D341Med (cell line): ENCODE measurements at places on chromosomes 3 and 15.

- peak; percentile 93 for DNase-seq
These were observed 35.9 kb downstream of the HMCES start for GRCh38 chr3:129314386-129315222.

GRCh38 chr3:61202086-61202485 lies 49.2 kb downstream of the FHIT start:
- no peak for DNase-seq

GRCh38 chr15:91208371-91208770 lies 108.3 kb downstream of the SV2B start:
- DNase-seq = no peak

GRCh38 chr15:97791824-97792792 lies 168.4 kb upstream of the ARRDC4 start:
- no peak for DNase-seq

GRCh38 chr15:36365963-36366362 lies 213.5 kb upstream of the CDIN1 start:
- no peak for DNase-seq

DNA sequence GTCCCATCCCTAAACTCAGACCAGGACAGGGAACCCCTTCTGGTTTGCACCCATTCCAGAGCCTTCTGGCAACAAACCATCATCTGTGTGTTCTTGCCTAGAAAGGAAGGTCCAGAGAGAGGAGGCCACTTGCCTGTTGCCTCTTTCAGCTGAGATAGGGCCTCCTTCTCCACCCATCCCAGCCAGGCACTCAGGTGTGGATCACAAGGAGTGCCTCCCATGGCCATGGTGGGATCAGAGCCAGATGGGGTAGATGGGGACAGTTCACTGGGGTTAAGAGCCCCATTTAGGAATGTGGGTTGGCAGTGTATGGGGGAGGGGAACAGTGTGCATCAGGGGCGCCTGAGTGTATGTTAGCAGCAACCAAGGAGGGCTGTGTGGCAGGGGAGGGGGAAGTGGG lies 8.9 kb upstream of the CTDSPL start:
- no peak for DNase-seq

DNA sequence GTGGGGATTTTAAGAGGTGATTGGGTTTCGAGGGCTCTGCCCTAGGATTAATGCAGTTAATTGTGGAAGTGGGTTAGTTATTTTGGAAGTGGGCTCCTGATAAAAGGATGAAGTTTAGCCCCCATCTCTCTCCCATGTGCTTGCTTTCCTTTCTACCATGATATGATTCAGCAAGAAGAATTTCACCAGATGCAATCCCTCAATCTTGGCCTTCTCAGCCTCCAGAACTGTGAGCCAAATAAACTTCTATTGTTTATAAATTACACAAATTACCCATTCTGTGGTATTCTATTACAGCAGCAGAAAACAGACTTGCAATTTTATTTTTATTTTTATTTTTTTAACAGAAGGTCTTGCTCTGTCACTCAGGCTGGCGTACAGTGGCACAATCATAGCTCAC lies 27.3 kb upstream of the UBE2E1 start:
- DNase-seq = no peak

GRCh38 chr3:11774296-11774877 lies 72.3 kb downstream of the TAMM41 start:
- peak; percentile 76 for DNase-seq

- DNase-seq = no peak
These were observed 36.8 kb upstream of the XXYLT1 start for GRCh38 chr3:195307711-195308110.

- no peak for DNase-seq
These were observed 140.2 kb downstream of the TPRA1 start for GRCh38 chr3:127450331-127450730.

GRCh38 chr15:57019496-57020160 lies 101.2 kb downstream of the TCF12 start:
- DNase-seq = no peak

- peak; percentile 95 for DNase-seq
These were observed at the start of gene SEMA4B for GRCh38 chr15:90201130-90201943. Gene SEMA4B (plus strand): TSS chr15:90201330. CDS start chr15:90201579, 249 bp downstream.

DNA sequence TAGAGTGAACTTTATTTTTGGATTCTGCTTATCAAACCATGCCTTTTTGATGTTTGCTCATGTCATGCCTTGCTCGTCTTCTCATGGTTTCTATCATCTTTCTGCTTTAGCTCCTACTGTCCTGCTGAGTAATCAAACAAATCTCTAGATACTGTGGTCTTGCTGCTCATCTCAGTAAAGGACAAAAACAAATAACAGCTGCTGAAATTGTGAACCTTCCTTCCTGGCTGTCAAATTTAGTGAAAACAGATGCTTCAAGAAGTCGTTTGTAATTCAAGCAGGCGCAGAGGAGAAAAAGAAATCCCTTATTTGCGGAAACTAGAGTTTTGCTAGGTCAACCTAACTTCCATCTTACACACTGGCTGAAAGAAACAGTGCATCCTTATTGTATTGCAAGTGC lies 616.1 kb upstream of the ALCAM start:
- no peak for DNase-seq

GRCh38 chr15:68010361-68011153 lies 43.6 kb upstream of the PIAS1 start:
- no peak for DNase-seq

- no peak for DNase-seq
These were observed 32.1 kb downstream of the ABHD17C start for GRCh38 chr15:80727196-80727595.

GRCh38 chr3:2856138-2857133 lies 253.7 kb downstream of the IL5RA start:
- DNase-seq = no peak

GRCh38 chr3:72113564-72113963 lies 328.6 kb upstream of the PROK2 start:
- no peak for DNase-seq

GRCh38 chr15:38304481-38304880 lies 51.8 kb downstream of the SPRED1 start:
- DNase-seq = no peak

DNA sequence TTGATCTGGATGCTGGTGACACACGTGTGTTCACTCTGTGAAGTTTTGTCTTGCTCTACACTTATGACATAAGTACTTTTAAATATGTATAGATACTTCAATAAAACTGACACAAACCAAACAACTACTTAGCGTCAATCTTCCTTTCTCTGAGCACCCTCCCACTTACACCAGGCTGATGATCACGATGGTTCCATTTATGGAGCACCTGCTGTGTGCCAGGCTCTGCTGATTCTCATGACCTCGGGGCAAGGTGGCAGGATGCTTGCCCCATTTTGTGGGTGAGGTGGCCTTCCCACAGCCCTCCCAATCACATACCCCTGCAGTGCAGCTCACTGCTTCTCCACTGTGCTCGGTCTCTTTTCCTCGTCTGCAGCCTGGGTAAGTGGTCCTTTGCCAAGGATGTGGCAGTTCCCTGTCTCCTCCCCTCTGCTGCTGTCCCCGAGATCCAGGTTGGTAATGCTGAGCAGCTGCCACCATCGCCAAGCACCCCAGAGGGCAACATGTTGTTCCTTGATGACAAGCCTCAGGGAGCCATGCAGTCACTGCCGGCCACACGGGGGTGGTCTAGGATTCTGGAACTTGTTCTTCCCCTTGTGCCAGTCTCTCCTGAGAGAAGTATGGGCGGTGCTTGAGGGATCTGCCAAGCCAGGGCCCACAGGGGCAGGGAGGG lies 20.6 kb upstream of the ADCY5 start:
- DNase-seq = no peak

- no peak for DNase-seq
These were observed 210.3 kb upstream of the CGNL1 start for GRCh38 chr15:57165992-57166391.

- DNase-seq = no peak
These were observed 274.9 kb upstream of the TGFBR2 start for GRCh38 chr3:30331519-30331918.

GRCh38 chr3:56303487-56303886 lies 164.8 kb downstream of the ERC2 start:
- DNase-seq = peak; percentile 72

- DNase-seq = no peak
These were observed 340.8 kb upstream of the DPH6 start for GRCh38 chr15:35886765-35887164.

DNA sequence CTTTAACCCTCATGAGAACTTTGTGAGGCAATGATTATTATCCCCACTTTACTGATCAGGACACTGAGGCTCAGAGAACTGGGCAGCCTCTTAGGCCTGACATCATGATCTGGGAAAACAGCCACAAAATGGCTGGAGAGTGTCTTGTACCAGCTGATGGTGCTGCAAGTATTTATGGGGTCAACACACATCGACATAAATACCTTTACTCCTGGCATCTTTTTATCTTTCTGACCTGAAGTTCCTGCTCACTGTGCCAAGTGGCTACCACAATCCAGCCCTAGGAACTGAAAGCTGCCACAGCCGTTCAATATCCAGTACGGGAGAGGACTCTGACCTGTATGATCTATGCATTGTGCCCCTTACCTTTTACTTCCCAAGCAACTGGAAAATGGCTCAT lies 29.2 kb upstream of the MUC13 start:
- DNase-seq = no peak

DNA sequence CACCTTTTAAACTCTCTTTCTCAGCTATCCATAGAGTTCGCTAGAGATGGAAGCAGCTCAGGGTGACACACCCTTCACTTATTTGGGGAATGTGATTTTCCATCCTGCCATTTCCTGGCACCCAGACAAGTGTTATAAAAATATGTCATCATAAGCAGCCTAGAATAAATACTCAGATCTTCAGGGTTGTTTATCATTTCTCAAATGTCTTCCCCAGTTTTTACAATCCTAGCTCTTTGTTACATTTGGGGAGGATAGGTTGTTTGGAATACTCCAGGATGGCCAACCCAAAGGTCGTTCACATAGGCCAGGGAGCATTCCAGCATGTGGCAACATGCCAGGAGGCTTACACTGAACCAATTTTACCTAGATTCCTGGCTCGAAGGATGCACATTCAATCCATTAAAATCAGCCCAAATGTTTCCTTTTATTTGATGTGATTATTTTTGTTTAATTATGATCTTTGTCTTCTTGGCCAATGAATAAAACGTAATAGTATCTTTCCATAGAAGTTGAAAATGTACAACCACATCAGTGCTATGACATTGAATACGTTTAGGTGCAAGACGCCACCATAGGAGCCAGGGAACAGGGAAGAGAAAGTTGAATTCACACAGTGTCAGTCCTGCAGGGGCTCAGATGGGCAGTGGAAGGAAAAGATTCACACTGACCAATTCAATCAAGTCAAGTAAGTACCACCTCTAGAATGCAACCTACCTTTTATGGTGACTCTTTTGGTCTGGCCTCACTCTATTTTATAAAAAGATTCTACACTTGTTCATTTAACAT lies 537.7 kb upstream of the MDFIC2 start:
- DNase-seq = no peak

DNA sequence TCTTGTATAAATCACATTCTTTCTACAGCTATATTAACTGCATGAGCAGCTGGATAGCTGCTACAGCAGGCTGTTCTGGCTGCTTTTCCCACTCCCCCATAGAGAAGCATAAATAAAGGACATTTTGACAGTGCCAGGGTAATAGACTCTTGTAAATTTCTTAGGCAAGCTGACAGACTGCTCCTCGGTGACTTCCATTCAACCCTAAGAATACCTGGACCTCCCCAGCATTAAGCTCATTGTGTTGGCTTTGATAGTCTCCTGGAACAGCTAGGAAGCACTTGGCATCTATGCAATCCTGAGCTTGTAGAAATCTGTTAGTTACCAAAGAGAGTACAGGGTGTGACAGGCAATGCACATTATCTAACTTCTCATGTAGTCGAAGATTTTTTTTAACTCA lies 475.4 kb downstream of the AGBL1 start:
- DNase-seq = no peak

GRCh38 chr15:71666763-71667620 lies 143.4 kb upstream of the NR2E3 start:
- DNase-seq = no peak

DNA sequence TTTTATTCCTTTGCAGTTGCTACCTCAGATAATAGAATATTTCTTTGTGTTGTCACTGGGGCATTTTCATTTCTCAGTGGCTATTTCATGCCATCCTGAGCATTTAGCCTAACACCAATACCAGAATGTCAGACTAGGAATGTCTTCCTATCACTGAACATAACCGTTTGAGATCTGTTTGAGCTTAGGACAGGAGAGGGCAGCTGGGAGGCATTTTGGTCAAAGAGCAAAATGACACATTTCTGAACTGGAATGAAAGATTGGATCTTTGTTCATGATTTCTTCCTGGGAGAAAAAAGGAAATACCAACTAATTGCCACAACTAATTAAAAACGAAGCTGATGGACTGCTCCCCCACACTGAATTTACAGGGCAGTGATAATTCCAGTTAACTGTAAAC lies 921.3 kb upstream of the NR2F2 start:
- no peak for DNase-seq

DNA sequence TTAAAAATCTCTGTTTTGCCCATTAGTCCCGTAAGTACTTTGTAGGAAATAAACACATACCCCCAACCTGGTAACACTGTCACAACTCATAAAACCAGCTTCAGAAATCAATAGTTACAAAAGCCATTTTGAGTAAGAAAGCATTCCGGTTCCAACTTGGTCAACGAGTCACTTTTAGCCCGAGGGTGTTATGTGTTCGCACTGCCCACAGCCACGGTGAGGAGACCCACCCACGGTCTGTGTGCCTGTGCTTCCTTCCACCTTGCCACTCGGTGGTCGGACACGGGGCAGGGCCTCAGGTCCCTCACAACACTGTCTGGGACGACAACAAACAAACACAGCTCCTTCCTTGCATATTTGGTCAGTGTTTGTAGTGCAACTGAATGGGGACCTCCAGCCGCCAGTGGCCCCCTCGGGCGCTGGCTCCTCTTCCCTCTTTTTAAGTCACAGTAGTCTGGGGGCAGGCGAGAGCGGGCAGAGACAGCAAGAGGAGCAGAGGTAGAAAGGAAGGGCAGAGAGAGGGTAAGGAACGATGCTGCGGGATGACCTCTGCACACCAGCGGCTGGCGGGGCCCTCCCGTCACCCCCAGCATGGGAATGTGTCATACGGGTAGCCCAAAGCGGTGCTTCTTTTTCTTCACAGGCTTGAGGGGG lies 5.2 kb upstream of the MUSTN1 start:
- DNase-seq = no peak

DNA sequence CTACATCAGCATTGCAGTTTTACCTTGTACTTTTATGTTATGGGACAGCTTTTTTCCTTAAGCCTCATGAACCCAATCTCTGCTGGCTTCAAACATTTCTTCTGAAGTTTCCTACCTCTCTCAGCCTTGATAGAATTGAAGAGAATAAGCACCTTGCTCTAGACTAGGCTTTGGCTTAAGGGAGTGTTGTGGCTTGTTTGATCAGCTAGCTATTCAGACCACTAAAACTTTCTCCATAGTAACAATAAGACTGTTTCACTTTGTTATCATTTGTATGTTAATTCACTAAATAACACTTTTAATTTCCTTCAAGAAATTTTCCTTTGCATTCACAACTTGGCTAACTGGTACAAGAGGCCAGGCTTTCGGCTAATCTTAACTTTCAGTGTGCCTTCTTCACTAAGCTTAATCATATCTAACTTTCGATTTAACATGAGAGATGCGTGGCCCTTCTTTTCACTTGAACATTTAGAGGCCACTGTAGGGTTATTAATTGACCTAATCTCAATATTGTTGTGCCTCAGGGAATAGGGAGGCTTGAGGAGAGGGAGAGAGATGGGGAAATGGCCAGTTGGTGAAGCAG lies 8.1 kb upstream of the TIGIT start:
- DNase-seq = no peak
